Suppressor macrophage treated with lipopolysaccharide for 1 hour (primary cell): ENCODE measurements at places on chromosomes 6 and 20.

DNA sequence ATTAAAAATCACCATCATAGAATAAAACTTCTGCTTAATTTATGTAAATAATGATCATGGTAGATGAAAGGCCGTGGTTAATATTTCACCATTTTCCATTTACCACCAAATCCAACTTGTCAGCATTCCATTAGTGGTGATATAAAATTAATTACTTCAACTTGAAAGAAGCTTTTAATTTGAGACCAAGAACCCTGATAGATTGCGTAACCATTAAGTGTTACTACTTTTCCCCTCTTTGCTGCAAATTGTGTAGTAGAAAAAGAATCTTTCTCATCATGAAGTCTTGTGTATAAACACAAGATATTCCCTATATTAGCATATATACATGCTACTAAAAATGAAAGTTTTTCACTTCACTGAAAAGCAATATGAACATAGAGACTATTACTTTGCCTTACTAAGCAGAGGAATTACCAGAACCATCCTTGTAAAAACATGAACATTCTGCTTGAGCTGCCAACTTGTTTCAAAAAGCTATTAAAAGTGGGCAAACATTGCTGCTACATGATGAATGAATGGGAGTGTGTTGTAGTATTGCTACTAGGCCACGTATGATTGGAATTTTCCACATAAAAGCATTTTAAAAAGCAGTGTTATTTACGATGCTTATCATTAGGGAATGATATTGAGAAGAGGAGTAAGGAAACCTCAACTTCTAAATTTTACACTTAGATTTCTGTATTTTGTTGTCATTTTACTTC, 35.0 kb downstream of the STX11 start:
- DNase-seq: no peak

DNA sequence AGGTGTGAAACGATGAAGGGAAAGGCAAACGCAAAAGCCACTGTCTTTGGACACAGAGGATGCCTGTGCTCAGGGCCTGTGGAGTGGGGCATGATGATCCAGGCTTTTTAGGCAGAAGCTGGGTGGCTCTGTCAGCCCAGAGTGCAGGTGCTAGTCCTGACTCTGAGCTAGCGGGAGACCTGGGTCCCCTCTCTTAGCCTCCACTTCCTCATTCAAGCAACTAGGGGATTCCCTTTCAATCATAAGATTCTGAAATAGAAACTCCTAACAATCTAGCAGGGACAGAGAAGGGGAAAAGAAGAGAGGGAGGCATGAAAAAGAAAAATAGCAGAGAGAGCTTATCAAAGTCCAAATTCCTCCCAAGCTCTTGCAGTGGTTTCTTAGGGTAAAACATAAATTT, 7.6 kb upstream of the HIVEP2 start:
- peak; percentile 48 for DNase-seq

GRCh38 chr20:45347297-45347935, 808 bp downstream of the SDC4 start:
- no peak for DNase-seq

GRCh38 chr6:68108233-68108835, 526.7 kb upstream of the ADGRB3 start:
- DNase-seq: no peak

- DNase-seq: no peak
These were observed 7.5 kb upstream of the BPI start for GRCh38 chr20:38296433-38296832.

GRCh38 chr6:30025186-30025585, 35.9 kb upstream of the POLR1H start:
- no peak for DNase-seq

- DNase-seq: no peak
These were observed 250.9 kb downstream of the TINAG start for GRCh38 chr6:54559136-54559535.

DNA sequence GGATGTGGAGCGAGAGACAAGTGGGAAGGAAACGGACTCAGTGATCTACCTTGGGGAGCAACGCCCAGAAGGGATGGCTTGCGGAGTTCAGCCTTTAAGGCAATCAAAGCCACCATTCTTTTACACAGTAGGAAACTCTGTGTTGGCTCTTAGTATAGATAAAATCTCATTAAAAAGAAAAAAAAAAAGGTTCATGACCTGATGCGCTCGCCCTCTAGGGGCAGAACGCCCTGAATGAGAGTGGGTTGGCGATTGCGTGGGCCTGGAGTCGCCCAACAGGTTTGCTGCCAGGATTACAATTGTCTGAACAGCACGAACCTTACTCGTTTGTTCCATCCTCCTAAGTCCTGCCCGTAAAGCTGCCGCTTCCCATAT, 1.2 kb downstream of the TPD52L1 start:
- peak; percentile 27 for DNase-seq

- DNase-seq: peak; percentile 86
These were observed 28.1 kb upstream of the PNPLA1 start for GRCh38 chr6:36241728-36242127.

GRCh38 chr6:81788748-81789147, 36.3 kb upstream of the TENT5A start:
- DNase-seq: no peak

- DNase-seq: no peak
These were observed 45.3 kb upstream of the SIRPG start for GRCh38 chr20:1702855-1703254.

GRCh38 chr20:43187476-43188233, 2.1 kb downstream of the PTPRT start:
- DNase-seq: peak; percentile 71

DNA sequence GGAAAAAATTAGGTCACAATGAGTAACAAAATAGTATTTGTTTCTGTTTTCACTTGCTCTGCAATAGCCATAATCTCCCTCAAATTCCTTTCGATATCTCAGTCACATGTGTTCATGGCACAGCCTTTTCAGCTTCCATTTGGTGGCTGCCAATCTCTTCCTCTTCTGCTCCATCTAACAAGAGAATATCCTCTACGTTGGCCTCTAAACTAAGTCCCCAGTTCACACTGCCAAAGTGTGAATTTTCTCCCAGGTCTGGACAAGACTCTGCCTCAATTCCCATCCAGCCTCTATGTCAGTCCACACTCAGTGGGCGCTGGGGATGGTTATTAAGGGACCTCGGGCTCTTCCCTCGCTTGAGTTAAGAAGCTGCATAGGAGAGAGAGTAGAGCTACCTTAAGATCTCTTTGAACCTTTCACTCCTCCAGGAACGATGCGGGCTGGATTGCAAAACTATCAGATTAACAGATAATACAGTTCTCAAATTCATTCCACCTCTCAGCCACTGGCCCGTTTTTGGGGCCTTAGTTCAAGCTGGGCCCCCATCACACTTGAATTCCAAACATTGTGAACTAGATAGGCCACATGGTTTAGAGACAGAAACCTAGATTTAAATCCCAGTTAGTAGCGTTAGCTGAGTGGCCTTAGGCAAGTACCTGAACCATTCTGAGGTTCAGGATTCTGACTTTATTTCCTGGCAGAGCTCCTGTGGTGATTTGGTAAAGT, 250.2 kb upstream of the QKI start:
- DNase-seq: no peak

DNA sequence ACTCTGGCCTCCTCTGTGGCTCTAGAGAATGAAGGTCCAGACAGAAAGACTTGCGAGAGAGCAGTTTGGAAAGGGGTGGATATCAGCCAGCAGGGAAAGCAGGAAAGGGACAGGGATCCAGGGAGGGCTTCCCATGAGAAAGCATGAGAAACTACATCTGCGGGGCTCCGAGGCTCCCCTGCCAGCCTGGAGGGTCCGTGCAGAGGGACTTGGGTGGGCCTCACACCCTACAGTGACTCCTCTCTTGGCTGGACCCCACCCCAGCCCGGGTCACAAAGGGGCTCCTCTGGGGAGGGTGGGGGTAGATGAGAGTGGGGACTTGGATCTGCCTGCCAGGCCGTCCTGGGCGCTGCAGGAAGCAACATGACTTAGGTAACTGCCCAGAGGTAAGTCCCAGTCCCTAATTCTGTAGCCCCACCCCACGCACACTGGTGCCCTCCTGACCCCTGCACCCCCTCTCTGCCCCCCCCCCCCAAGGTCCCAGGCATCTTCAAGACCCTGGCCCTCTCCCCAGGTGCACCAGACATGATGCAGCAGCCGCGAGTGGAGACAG, at the start of gene TMEM239:
Gene TMEM239 (plus strand): TSS at position 335 of the 553 bp plus-strand sequence. CDS start 191 bp downstream, at position 526.
- DNase-seq: no peak

DNA sequence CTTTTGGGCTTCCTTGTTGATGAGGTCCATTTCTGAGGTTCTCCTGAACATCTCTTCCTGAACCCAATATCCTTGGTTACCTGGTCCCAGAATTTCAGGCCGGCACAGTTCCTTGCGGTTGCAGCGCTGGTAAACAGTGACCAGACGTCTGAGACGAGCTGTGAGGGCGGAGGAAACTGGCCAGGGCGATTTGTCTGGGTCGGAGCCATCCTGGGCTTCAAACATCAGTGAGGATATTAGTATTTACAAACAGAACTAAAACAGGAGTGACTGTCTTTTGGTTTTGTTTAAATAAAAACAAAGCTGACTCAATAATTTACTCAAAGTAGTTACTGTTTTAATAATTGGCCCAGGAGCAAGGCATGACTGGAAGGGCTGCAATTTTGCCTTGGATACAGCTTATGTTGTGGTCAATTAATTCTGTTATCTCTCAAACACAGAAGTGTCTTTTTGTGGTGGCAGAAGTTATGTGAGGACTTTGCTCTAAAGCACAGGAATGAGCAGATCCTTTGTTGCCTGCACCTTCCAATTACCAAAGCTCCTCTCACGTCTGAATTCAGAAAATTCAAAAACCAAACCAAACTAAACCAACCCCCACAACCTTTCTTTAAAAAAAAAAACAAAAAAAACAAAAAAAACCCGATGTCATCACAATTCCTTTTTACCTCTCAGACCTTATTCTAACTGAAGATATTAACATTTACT, 58.7 kb upstream of the EMILIN3 start:
- DNase-seq: no peak

- DNase-seq: no peak
These were observed 22.0 kb upstream of the FRMD1 start for GRCh38 chr6:168100803-168101589.

DNA sequence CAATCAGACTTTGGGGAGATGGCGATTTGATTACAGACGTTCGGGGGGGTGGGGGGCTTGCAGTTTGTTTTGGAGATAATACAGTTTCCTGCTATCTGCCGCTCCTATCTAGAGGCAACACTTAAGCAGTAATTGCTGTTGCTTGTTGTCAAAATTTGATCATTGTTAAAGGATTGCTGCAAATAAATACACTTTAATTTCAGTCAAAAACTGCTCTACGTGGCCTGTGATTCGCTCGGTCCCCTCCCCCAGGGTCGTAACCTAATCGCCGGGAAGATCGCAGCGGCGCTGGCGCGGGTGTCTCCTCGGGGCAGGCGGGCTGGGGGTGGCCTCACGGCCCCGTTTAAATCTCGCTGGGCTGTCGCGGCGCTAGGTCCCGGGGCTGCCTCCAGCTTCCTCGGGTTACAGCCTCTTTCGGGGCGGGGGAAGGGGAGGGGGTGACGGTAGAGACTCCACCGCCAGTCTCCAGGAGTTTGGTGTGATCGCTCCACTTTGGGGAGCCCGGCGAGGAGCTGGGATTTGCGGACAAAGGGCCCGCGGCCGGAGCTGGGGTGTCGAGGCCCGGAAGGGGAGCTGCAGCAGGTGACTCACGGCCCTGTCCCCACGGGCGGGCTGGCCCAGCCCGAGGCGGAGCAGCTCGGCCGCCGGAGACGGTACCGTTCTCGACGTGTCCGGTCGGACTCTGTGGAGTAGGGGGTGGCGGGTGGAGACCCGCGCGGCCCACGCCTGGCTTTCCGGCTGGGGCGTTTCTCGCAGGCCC, 4.2 kb downstream of the FOXC1 start:
- peak; percentile 30 for DNase-seq

- DNase-seq: peak; percentile 3
These were observed 617.0 kb upstream of the AGPAT4 start for GRCh38 chr6:161890832-161891297.

- DNase-seq: no peak
These were observed 28.4 kb downstream of the GPLD1 start for GRCh38 chr6:24460966-24461365.

DNA sequence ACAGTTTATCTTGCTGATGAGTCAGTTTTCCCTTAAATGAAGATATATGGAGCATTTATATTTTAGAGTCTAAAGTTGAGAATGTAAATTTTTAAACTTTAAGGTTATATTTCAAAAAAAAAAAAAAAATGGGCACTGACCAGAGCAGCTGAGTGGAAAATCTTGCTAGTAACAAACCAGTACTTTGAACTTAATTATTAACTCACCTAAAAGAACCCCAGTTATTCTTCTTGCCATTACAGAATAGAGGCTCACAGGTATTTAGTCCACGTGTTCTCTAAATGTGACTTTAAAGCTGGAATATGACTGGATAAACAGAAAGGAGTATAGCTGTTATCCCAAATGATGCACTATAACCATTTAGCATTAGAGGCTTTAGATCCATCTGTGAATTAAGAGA, 178.4 kb downstream of the COL9A1 start:
- DNase-seq: no peak

DNA sequence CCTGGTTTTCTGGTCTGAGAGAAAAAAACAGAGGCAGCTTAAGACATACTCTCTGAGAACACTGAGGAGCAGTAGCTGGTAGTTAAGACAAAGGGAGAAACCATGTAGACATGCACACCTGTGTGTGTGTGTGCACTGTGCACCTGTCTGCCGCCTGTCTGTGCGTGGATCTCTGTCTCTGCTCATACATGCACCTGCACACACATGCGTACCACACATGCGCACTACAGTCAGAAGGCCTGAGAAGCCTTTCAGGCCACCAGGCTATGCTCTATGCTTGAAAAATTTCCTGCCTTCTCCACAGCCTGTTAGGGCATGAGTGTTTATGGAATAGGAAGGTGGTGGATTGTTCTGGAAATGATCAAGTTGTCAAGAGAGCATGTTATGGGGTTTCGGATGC, 103.5 kb downstream of the CDH4 start:
- DNase-seq: no peak

GRCh38 chr6:164455835-164456234, 853.6 kb downstream of the C6orf118 start:
- DNase-seq: no peak

- peak; percentile 56 for DNase-seq
These were observed 139.9 kb downstream of the BFSP1 start for GRCh38 chr20:17391127-17391771.

DNA sequence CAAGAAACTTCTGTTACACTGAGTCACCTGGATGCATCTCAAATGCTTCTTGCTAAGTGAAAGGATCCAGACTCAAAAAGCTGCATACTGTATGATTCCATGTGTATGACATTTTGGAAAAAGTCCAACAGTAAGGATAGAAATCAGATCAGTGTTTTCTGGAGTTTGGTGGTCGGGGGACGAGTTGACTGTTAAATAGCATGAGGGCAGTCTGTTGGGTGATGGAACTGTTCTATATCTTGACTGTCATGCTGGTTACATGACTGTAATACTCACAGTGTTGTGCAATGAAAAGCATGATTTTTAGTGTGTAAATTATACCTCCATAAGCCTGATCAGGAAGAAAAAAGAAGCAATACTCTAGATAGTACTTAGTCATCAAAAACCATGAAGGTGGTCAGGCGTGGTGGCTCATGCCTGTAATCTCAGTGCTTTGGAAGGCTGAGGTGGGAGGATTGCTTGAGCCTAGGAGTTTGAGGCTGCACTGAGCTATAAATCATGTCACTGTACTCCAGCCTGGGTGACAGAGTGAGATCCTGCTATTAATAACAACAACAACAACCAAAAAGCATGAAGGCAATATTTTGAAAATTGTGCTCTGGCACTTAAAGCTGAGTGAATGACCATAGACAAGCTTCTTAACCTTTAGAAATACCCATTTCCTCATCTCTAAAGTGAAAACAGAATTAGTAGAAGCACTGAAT, 30.5 kb upstream of the SASH1 start:
- no peak for DNase-seq
